LNCaP clone FGC (cell line): ENCODE measurements at places on chromosomes 4 and X.

GRCh38 chr4:176610594-176610993 lies 182.1 kb downstream of the VEGFC start:
- DNase-seq, result no peak

- DNase-seq, result peak; percentile 40
Observed at GRCh38 chr4:95190751-95191436, 357.9 kb downstream of the UNC5C start.

DNA sequence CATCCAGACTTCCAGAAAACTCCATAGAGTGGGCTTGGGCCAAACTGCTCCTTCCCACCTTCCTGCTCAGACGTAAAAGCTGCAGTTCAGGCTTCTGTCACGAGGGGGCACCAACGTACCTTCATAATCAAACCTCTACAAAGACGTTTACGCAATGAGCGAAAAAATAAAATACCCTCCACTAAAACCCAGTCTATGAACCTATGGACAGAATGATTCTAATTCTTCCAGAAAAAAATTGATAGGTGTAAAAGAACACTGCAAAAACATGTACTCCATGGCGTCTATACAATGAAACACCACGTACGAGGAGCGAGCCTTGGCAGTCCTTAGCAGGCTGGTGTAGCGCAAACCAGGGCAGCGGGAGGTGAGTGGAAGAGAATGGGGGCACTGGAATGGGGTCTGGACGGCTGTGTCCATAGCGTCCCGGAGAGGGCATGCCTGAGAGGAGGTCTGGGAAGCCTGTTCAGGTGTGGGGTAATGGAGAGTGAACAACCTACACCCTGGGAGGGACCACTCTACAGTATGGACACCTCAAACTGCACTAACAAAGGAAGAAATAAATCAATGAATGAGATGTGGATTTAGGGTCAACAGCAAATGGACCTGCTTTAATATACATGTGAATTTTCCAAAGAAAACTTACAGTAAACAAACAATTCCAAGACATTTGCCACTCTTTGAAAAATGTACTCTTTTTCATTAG lies 14.4 kb upstream of the RAB40A start:
- no peak for DNase-seq

- DNase-seq, result no peak
Observed at GRCh38 chr4:95086551-95086950, 328.8 kb downstream of the BMPR1B start.

- no peak for DNase-seq
Observed at GRCh38 chrX:10102046-10102704, 54.6 kb upstream of the CLCN4 start.

- DNase-seq, result no peak
Observed at GRCh38 chrX:36414056-36414455, 494.5 kb downstream of the CFAP47 start.
